Activated CD4-positive, alpha-beta T cell treated with anti-CD3 and anti-CD28 coated beads, Interleukin-2, amount 10 ng/mL, durations not matched to agents 24 days and 14 days (primary cell): ENCODE measurements at places on chromosomes 5 and 9.

DNA sequence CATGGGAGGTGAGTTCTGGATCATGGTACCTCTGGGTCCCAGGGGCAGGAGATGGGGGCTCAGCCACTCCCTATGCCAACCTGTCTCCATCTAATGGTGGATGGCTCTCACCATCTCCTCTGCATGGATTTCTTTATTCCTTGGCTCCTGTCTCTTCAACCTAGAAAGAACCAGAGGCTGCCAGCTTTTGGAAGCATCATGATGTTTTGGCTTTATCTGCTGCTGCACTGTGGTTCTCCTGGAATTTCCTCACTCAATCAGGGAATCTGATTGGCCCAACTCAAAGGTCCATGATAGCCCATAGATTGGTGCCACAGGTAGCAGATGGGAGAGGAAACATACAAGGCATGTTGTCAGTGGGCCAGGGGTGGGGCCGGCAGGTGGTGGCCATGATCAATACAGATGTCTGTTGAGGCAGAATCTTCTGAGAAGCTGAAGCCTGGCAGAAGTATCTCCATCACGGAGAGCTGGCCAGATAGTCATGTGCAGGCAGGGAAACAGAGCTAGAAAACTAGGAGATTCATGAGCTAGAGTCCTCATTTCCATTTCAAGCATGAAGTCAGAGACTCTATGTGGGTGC lies 158.2 kb downstream of the MACROH2A1 start:
- peaks cover 1% of the 10 kb centered on the region for H3K4me1 ChIP-seq
- H3K4me3 ChIP-seq: no peak overlapping the region
- no peak overlapping the region for H3K27ac ChIP-seq
- no peaks in the 10 kb centered on the region for H3K36me3 ChIP-seq

GRCh38 chr5:11531811-11532555 lies 372.3 kb downstream of the CTNND2 start:
- DNase-seq: no peak
- no peak overlapping the region for H3K4me3 ChIP-seq
- H3K27me3 ChIP-seq: no peaks in the 10 kb centered on the region

- H3K4me3 ChIP-seq: no peak within 1 kb of the TSS
- H3K27me3 ChIP-seq: no peaks in the 10 kb centered on the region
- DNase-seq: no peak
These were observed at the start of gene FYB1 for GRCh38 chr5:39219437-39219836. Gene FYB1 (minus strand): TSS chr5:39219563. CDS start chr5:39202960, 16,603 bp downstream.

- H3K27me3 ChIP-seq: no peaks in the 10 kb centered on the region
- no peaks in the 10 kb centered on the region for H3K4me1 ChIP-seq
- DNase-seq: no peak
These were observed 533.3 kb downstream of the LRRC70 start for GRCh38 chr5:63111891-63112290.

DNA sequence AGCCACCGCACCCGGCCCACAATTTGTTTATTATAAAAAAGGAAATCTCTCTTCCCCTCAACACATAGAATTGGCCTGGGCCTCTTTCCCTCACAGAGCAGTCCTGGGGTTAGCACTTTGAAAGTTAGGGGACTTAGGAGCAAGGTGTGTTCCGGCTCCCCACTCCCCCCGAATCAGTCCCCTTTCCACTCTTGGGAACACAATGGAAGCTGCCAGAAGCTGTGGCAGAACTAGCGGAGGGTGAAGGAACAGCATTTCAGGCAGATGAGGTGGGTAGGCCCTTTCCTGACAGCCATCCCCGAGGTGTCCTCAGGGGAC lies 16.4 kb upstream of the C5orf47 start:
- H3K4me3 ChIP-seq: peak overlapping the region; percentile 84
- no peaks in the 10 kb centered on the region for H3K36me3 ChIP-seq
- no peak overlapping the region for H3K27ac ChIP-seq
- DNase-seq: no peak
- peaks cover 25% of the 10 kb centered on the region for H3K27me3 ChIP-seq

DNA sequence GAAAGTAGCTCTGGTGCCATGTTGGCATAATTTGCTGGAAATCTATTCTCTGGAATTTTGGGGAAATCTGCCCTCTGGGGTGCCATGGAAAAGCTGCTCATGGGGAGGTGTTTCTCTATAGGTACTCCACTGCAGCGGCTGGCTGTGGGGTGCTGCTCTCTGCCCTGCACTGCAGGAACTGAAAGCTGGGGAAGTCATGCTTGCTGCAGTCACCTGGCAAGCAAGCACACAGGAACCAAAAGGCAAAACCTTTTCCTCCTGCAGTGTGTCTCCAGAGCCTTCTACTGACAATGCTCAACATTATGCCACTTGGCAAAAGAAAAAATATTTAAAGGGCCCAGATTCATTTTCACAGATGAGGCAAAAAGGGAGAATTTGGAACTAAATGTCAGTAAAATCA lies 25.8 kb upstream of the CARNMT1 start:
- no peak overlapping the region for H3K27ac ChIP-seq
- H3K4me1 ChIP-seq: no peaks in the 10 kb centered on the region
- no peaks in the 10 kb centered on the region for H3K27me3 ChIP-seq
- H3K4me3 ChIP-seq: no peak overlapping the region
- H3K36me3 ChIP-seq: peaks cover 2% of the 10 kb centered on the region

DNA sequence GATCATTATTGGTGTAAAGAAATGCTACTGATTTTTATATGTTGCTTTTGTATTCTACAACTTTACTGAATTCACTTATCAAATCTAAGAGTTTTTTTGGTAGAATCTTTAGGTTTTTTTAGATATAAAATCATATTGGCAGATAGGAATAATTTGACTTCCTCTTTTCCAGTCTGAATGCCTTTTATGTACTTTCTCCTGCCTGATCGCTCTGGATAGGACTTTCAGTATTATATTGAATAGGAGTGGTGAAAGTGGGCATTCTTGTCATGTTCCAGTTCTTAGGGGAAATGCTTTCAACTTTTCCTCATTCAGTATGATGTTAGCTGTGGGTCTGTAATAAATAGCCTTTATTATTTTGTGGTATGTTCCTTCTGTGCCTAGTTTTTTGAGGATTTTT lies 8.3 kb downstream of the AHRR start:
- peaks cover 34% of the 10 kb centered on the region for H3K4me1 ChIP-seq
- peaks cover 17% of the 10 kb centered on the region for H3K36me3 ChIP-seq

DNA sequence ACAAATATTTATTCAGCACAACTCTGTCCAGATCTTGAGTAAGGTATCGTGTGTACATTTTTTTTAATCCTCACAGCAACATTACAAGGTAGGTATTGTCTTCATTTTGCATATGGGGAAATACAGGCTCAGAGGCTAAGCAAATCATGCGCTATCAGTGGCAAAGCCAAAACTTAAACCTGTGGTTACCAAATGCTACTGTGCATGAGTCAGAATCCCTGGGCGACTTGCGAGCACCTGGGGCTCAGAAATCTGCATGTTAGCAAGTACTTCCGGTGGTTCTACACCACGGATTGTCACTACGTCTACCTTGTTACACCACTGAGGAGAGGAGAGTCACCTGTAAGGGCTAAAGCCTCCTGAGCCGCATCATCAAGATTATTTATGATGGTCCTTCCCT lies 21.3 kb downstream of the C5orf58 start:
- peak overlapping the region; percentile 26 for H3K4me3 ChIP-seq
- H3K4me1 ChIP-seq: peaks cover 54% of the 10 kb centered on the region
- peak overlapping the region; percentile 76 for H3K27ac ChIP-seq
- peak; percentile 88 for DNase-seq
